Tibial nerve (tissue), 4 donors: ENCODE measurements at places on chromosomes 6 and 20. TPM values are rescaled to one million over a fixed set of nuclear protein-coding genes. Genes with fewer than 3 reads are reported as not detected.

PRIM2 gene
- 9.4 TPM for total RNA-seq

FBXO9 gene
- total RNA-seq: 70.2 TPM

RIN2 gene
- 91.5 TPM for total RNA-seq

ISM1 gene
- 19.3 TPM for total RNA-seq

EEF1A2 gene
- not detected for total RNA-seq

NRSN1 gene
- not detected for total RNA-seq

DNA sequence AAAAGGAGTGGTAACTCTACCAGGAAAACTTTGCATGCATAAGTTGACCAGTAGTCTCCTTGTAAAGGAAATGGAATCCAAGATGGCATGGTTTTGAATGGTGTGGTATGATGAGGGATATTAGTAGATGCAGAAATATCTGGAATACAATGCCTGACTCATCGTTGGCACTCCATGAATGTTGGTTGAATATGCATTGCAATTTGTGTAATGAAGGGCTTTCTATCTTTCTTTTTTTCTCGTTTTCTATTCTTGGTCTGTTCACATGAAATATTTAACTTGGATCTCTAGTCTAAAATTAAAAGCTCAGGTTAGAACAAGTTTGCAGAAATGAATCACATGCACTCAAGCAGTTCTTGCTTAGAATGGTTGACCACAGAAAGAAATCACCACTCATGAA is 277.3 kb upstream of the PRND start:
- no peak for DNase-seq
- no peaks in the 10 kb centered on the region for H3K4me1 ChIP-seq
- no peaks in the 10 kb centered on the region for H3K27me3 ChIP-seq
- no peak overlapping the region for H3K4me3 ChIP-seq
- H3K27ac ChIP-seq: no peak overlapping the region
- no peaks in the 10 kb centered on the region for H3K36me3 ChIP-seq

GRCh38 chr20:36043441-36043840 is 75.1 kb downstream of the CNBD2 start:
- no peaks in the 10 kb centered on the region for H3K27me3 ChIP-seq
- H3K4me1 ChIP-seq: peaks cover 5% of the 10 kb centered on the region
- no peak overlapping the region for H3K4me3 ChIP-seq
- DNase-seq: no peak

DNA sequence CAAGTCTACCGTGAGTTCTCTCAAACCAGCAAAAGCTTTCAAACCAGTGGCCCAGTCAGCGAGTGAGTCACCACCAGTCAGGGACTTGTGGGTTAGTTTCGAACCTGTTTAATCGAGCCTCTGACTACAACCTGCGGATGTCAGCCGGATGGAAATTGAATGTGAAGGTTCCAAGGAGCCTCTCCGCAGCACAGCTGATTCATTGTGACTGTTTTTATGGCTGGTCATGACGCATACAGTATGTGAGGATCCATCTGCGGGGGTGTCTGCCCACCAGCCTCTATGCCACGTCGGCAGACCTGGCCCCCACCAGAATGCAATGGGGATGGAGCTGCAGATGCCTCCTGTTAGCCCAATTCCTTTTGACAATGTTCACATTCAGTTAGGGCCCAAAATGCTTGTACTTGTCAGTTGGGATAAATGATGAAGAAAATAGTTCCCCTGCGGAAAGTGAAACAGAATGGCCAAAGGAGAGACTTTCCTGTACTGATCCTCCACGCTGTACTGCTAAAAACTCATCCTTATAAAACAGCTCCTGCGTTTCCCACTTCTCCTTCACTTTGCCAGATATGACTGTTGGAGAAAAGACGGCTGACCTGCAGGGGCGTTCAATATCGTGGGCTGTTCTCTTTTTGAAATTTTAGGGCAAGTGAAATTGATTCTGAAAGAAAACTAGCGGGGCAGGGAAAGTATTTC is 206.6 kb downstream of the TFAP2B start:
- DNase-seq: no peak
- H3K27ac ChIP-seq: no peak overlapping the region
- H3K36me3 ChIP-seq: no peaks in the 10 kb centered on the region

- H3K27me3 ChIP-seq: no peaks in the 10 kb centered on the region
- H3K4me1 ChIP-seq: no peaks in the 10 kb centered on the region
- no peak for DNase-seq
- no peaks in the 10 kb centered on the region for H3K36me3 ChIP-seq
- no peak overlapping the region for H3K4me3 ChIP-seq
- no peak overlapping the region for H3K27ac ChIP-seq
Observed at GRCh38 chr6:153047386-153047785, 44.9 kb upstream of the MTRF1L start.

DNA sequence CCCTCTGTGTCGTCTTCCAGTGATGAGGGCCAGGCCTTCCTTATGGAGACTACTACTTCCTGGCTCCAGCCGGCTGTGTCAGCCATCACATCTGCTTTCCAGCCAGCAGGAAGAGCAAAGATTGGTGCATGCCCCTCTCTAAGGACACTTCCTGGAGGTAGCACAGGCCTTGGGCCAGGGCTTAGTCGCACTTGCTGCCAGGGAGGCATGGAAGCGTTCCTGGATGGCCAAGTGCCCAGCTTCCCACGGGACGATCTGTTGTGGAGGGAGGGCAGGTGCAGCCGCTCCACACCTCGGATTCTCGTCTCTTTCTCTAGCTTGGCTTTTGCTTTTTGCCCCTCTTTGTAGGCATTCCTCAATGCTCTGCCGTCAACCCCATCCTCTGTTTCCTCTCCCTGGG is 11.9 kb downstream of the ERMARD start:
- no peak overlapping the region for H3K4me3 ChIP-seq
- H3K27ac ChIP-seq: no peak overlapping the region
- H3K36me3 ChIP-seq: peaks cover 95% of the 10 kb centered on the region
- no peak for DNase-seq

DNA sequence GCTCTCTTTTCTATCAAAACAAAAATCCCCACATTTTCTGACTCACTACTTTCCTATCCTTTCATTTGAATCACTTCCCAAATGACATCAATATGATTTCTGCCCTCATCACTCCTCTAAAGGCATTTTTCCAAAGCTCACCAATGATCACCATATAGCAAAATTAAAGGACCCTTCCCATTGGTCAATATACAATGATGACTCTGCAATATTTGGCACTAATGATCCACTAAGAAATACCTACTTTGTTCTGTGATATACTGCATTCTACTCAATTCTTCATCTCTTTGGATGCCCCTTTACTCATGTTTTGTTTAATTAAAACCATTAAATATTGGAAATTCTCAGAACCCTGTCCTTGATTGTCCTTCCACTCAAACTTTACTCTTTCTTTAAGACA is 200.3 kb upstream of the PTCHD4 start:
- DNase-seq: no peak
- no peak overlapping the region for H3K4me3 ChIP-seq
- no peaks in the 10 kb centered on the region for H3K4me1 ChIP-seq
- no peak overlapping the region for H3K27ac ChIP-seq

- H3K27ac ChIP-seq: no peak overlapping the region
- H3K27me3 ChIP-seq: no peaks in the 10 kb centered on the region
- no peaks in the 10 kb centered on the region for H3K4me1 ChIP-seq
Observed at GRCh38 chr6:126069449-126069848, 83.1 kb downstream of the TRMT11 start.

DNA sequence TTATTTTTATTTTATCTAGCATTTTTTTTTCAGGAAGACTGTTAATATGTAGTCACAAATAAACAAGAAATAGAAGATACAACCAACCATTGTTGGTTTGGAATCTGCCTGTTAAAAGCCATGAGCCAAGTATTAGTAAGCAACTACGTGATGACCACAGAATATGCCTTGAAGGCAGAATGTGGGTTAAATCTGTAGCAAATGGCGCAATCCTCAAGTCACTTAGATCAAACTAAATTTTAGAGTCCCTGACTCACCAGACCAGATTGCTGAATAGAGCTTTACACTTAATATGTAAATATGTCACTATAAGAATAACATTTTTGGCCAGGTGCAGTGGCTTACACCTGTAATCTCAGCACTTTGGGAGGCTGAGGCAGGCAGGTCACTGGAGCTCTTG is 800.1 kb upstream of the CITED2 start:
- DNase-seq: no peak
- no peaks in the 10 kb centered on the region for H3K36me3 ChIP-seq
- no peaks in the 10 kb centered on the region for H3K4me1 ChIP-seq
- H3K4me3 ChIP-seq: no peak overlapping the region
- H3K27ac ChIP-seq: no peak overlapping the region
- no peaks in the 10 kb centered on the region for H3K27me3 ChIP-seq

- peaks cover 30% of the 10 kb centered on the region for H3K4me1 ChIP-seq
- peak overlapping the region; percentile 95 for H3K27ac ChIP-seq
- no peaks in the 10 kb centered on the region for H3K36me3 ChIP-seq
- peak; percentile 45 for DNase-seq
Observed at GRCh38 chr6:52574709-52575501, 2.0 kb downstream of the TRAM2 start.

DNA sequence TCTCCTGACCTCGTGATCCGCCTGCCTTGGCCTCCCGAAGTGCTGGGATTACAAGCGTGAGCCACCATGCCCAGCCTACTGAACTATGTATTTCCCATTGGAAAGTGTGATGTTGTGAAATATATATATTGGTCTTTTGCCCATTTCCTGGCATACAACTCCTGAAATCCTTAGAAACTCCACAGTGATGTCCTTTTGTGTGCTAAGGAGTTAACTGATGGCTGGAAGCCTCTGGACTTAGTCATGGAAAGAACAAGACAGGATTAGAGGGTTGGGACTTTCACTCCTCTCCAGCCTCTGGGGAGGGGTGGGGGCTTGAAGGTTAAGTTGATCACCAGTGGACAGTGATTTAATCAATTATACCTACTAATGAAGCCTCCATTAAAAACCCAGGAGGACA is 7.1 kb downstream of the PANK2 start:
- no peak overlapping the region for H3K4me3 ChIP-seq
- no peaks in the 10 kb centered on the region for H3K4me1 ChIP-seq
- no peaks in the 10 kb centered on the region for H3K27me3 ChIP-seq
- no peak overlapping the region for H3K27ac ChIP-seq
- no peak for DNase-seq
- H3K36me3 ChIP-seq: no peaks in the 10 kb centered on the region

GRCh38 chr6:99099243-99099642 is 151.5 kb upstream of the FBXL4 start:
- no peak overlapping the region for H3K4me3 ChIP-seq
- H3K27me3 ChIP-seq: no peaks in the 10 kb centered on the region
- no peak for DNase-seq
- H3K36me3 ChIP-seq: no peaks in the 10 kb centered on the region
- no peak overlapping the region for H3K27ac ChIP-seq
- no peaks in the 10 kb centered on the region for H3K4me1 ChIP-seq

DNA sequence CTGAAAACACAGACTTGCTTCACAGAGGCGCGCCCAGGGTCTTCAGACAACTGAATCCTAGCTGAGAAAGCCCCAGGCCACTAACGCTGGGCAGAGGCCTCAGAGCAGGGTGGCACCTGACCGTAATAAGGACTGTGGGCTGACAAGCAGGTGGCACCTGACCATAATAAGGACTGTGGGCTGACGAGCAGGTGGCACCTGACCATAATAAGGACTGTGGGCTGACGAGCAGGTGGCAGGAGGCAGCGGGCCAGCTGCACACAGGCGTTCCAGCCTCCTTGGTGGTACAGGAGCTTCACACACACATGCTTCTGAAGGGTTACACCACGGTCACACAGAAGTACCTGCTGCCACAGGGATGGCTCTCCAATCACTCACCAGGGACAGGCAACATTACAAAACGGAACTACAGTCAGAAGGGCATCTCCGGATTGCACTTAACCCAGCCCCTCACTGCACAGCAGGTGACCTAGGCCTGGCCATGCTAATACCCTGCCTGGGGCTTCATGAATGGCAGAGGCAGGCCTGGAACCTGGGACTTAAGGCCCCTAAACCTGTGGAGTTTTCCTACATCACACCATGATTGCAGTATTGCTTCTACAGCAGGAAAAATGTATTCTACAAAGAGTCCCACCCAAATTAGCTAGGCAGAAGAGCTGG is 50.8 kb downstream of the PSMG4 start:
- no peak for DNase-seq
- no peaks in the 10 kb centered on the region for H3K4me1 ChIP-seq
- no peak overlapping the region for H3K4me3 ChIP-seq
- H3K27me3 ChIP-seq: no peaks in the 10 kb centered on the region

DNA sequence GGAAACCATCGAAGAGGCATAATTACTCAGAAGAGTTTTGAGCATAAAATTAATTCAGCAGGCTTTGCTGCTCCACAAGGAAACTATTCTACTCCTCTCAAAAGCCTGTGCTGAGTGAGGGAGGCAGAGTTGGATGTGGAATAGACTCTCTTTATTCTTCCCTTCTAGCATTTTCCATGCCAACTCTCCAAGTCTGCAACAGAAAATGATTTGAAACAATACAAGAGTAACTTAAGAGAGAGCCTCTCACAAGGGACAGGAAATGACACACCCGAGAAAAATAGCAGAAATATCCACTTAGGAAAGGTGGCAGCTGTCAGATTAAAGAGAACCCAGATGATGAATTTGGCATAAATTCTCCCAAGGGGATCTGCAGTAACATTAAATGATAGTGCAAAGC is 26.3 kb upstream of the LAMP5 start:
- H3K4me1 ChIP-seq: no peaks in the 10 kb centered on the region
- no peaks in the 10 kb centered on the region for H3K27me3 ChIP-seq
- H3K4me3 ChIP-seq: no peak overlapping the region
- H3K36me3 ChIP-seq: no peaks in the 10 kb centered on the region

- no peaks in the 10 kb centered on the region for H3K27me3 ChIP-seq
- H3K4me1 ChIP-seq: peaks cover 11% of the 10 kb centered on the region
- no peaks in the 10 kb centered on the region for H3K36me3 ChIP-seq
Observed at GRCh38 chr6:92779746-92780145, 639.6 kb downstream of the EPHA7 start.

DNA sequence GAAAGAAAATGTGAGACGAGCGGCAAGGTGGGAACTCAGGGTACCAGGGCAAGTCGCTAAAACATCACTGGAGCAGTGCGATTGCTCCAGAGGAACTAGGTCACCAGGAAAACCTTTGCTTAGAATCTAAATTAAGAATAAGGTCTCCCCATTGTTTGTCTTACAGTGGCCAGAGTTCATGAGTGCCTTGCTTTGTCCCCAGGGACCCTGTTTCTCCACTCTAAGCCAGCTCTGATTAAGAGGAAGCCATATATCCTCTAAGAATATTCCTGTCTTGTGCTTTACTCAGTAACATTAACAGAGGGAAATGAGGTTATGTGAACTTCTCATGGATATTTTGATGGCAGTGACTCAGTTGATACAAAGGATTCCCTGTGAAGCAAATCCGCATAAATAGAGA is 305.8 kb downstream of the CD83 start:
- no peaks in the 10 kb centered on the region for H3K27me3 ChIP-seq
- H3K4me1 ChIP-seq: no peaks in the 10 kb centered on the region
- DNase-seq: no peak
- H3K4me3 ChIP-seq: no peak overlapping the region
- no peaks in the 10 kb centered on the region for H3K36me3 ChIP-seq
- H3K27ac ChIP-seq: no peak overlapping the region

- DNase-seq: no peak
- H3K27me3 ChIP-seq: no peaks in the 10 kb centered on the region
- H3K27ac ChIP-seq: peak overlapping the region; percentile 37
- no peaks in the 10 kb centered on the region for H3K36me3 ChIP-seq
- peaks cover 31% of the 10 kb centered on the region for H3K4me1 ChIP-seq
Observed at GRCh38 chr6:44262467-44263353, 2.6 kb downstream of the NFKBIE start.
